ENCODE measurements at places on chromosomes 1 and 21.

DNA sequence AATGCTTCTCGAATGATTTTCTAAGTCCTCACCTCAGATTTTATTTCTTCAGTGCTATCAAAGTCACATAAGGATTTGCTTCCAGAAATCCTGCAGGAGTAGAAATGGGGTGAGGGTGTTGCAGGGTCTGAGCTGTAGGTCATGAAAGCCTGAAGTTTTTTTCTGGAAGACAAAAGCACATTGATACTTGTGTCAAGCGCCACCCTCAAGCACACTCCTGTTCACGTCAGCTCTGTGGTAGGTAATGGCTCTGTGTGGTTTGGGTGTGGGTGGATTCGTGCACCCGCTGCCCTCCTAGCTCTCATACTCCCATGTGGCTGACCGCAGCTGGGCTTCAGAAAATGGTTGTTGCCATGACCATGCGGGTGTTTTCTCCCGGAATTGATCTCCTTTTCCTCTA is 39.9 kb downstream of the AKNAD1 start:
- DNase-seq: no peak

GRCh38 chr1:208239473-208240381 is 4.5 kb downstream of the PLXNA2 start:
- DNase-seq: peak; percentile 49

GRCh38 chr1:211843507-211844298 is 13.1 kb upstream of the LPGAT1 start:
- no peak for DNase-seq

- DNase-seq: no peak
These were observed 95.6 kb upstream of the F3 start for GRCh38 chr1:94637121-94637520.

DNA sequence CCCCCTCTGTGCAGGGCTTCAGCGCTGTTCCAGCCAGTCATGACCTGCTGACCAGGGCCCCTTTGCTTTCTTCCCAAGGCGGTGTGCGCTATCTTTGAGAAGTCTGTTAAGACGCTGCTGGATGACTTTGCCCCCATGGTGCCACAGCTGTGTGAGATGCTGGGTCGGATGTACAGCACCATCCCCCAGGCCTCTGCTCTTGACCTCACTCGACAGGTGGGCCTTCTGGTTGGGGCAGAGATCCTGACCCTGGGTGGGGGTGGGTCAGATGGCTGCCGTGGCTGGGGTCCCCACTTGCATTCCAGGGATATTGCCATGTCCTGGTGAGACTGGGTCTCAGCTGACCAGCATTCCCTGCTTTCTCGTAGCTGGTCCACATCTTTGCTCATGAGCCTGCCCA is 9.0 kb upstream of the DPH2 start:
- DNase-seq: no peak

GRCh38 chr1:231359113-231359512 is 21.0 kb downstream of the SPRTN start:
- no peak for DNase-seq

Measured in NCI-H524 (cell line).